ENCODE measurements at places on chromosomes 2 and 18.

- no peak for DNase-seq
Measured at GRCh38 chr2:163353551-163353950, 382.3 kb downstream of the FIGN start.

DNA sequence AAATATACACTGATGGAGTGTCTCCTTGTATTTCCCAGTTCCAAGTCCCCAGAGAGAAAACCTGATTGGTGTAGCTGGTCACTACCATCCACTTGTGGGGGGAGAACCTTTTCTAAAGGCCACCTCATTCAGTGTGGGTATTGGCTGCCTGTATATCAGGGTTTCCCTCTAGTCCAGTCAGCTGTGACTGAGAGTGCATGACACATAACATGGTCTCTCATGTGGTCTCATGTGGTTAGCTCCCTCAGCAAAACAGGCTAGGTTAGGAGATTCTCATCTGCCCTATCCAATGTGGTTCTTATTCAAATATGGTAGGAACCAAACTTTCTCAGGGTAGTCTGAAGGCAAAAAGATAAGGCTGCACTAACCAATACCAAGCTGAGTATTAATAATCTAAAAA lies 4.1 kb upstream of the GORASP2 start:
- DNase-seq, result no peak

- DNase-seq, result no peak
Measured at GRCh38 chr2:84441036-84441435, 18.0 kb downstream of the SUCLG1 start.

DNA sequence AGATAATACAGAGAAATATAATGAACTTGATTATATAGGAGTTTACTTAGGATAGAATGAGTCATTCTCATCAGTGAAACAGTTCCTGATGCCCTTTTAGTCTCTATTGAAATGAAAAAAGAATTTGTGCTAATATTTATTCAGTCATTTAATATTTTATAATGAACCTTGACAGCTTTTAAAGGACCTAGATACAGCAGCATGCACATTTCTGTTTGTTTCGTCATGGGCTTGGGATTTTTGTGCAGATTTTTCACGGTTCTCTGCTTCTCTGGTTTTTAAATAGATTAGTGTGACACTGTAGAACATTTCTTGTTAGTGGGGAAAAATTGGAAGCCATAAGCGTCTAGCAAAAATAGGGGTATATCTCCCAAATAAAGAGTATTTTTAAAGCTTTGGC lies 60.7 kb downstream of the NABP1 start:
- no peak for DNase-seq

- no peak for DNase-seq
Measured at GRCh38 chr2:239611222-239611795, 210.5 kb upstream of the HDAC4 start.

DNA sequence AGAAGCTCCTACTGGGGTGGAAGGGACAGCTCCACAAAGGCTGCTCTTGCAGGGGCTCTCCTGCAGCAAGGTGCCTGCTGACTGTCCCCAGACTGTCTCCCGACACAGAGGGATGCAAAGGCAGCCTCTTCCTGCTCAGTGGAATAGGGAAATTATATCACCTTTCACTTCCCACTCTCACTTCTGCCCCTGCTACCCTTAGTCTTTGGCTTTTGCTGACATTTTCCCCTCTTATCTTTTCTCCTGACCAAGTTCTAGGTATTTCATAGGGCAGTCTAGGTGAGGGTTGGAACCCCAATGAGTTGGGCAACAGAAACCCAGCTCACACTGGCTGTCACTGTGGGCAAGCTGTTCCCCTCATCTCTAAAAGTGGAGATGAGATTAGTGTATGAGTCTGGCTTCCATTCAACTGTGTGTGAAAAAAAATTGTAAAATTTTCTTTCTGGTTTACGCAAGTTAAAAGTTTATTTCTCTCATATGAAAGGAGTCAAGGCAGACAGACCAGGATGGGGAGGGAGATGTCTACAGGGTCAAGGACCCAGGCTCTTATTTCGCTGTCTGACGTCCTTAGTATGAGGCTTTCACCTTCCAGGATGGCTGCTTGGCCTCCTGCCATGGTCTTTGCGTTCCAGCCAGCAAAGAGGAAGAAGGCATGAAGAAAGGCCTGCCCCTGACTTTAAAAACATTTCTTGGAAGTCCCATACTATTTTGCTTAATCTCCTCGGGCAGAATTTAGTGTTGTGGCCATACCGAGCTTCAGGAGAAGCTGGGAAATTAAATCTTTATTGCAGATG lies 7.5 kb upstream of the MOCOS start:
- DNase-seq, result peak; percentile 90

GRCh38 chr2:112795774-112796173 lies 11.5 kb upstream of the IL1A start:
- no peak for DNase-seq

GRCh38 chr2:54897420-54898310 lies 152.6 kb downstream of the RTN4 start:
- DNase-seq, result no peak

- peak; percentile 61 for DNase-seq
Measured at GRCh38 chr18:3966246-3966641, 488.9 kb downstream of the DLGAP1 start.

DNA sequence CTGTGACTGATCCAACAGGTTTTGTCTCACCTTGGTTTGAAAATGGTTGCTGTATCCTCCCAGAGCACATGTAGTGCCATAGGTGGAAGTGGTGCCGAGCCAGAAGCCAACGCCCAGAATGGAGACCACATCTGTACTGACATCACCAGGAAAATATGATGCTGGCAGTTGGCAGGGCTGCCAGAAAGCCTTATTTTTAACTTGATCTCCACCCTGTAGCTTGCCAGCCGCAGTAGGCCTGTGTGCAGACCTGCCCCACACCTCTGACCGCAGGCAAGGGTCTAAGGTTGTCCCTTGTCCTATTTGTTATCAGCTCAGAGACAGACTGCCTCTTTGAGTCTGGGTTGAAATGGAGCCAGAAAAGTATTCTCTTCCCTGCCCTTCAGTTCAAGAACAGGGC lies 123.5 kb upstream of the EML6 start:
- no peak for DNase-seq

GRCh38 chr18:21363348-21363747 lies 121.3 kb downstream of the GREB1L start:
- peak; percentile 34 for DNase-seq

- peak; percentile 36 for DNase-seq
Measured at GRCh38 chr18:79485788-79486355, 90.1 kb downstream of the NFATC1 start.

DNA sequence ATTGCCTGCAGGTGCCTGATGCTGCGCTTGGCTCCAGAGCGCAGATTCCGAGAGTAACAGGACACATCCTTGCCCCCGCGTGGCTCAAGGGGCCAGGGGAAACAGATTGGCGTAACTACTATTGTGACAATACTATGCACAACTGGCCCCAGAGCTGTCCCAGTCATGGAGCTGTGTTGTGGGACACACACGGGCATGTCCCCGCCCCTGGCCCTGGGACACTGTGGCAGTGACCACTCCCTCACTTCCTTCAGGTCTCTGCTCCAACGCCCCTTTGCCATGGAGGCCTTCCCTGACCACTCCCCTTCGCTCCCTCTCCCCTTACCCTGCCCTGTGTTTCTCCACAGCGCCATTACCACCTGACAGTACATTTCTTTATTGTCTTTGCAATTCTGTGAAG lies 132.1 kb downstream of the SMAD2 start:
- DNase-seq, result no peak

GRCh38 chr2:27857417-27858172 lies 32.6 kb downstream of the RBKS start:
- DNase-seq, result peak; percentile 84

- peak; percentile 38 for DNase-seq
Measured at GRCh38 chr2:200310545-200310971, 4.1 kb downstream of the SPATS2L start.

DNA sequence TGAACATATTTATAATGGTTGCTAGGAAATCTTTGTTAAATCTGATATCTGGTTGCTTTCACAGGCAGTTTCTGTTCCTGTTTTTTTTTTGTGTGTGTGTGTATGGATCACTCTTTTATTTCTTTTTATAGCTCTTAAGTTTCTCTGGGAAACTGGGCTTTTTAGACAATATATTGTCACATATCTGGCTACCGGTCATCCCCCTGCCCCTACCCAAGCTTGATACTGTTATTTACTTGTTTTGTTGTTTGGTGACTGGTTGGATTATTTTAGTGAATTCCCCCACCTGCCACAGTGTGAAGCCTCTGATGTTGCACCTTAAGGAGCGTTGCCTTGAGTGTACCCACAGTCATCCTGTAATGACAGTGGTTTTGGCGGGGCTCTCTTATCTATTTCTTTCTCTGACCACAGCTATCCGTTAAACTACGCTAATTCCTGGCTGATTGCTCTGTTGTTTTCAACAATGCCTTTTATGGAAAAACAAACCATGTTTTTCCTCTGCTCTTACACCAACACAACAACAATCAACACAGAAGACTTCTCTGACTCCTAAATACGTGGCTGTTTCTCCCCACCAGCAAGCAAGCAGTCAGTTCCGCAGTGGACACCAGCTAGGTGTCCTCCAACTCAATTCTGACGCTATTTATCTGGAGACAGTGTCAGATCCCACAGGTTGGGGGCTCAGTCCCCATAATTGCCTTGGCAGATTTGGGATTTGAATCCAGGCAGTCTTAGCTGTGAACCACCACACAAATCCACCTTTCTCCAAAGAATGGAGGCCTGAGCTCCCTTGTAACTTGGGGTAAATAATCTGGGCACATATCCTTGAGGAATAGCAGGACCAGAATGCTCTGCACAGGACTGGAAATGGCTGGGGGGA lies 10.9 kb downstream of the GNLY start:
- peak; percentile 89 for DNase-seq

- DNase-seq, result peak; percentile 39
Measured at GRCh38 chr18:41532344-41533086, 422.5 kb upstream of the PIK3C3 start.

DNA sequence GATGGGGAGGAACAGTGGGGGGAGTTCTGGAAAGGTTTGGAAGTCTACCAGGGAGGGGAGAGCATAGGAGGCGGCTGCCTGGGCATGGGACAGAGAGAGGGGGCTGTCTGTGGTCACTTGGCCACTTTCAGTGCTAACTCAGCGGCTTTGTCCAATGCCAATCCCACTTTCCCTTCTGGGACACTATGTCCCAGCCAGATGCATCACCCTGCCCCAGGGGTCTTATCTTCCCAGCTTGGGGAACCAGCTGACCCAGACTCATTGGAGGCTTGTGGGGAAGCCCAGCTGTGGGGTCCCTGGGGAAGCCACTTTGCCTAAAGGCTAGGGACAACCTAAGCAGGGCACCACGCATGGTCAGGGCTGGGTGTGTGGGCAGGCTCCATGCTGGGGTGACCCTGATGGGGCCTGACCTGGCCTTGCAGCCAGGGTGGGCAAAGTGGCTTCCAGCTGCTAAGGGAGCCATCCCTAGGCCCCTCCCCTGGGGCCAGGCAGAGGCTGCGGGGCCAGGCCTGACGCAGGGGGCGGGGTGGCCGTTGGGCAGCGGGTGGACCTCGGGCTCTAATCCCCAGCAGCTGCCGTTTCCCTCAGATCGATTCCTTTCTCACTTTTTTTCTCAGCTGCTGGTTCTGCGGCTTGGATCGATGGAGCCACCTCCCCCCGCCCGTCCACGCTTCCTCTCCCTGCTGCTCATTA lies 1.6 kb upstream of the ASIC4 start:
- no peak for DNase-seq

DNA sequence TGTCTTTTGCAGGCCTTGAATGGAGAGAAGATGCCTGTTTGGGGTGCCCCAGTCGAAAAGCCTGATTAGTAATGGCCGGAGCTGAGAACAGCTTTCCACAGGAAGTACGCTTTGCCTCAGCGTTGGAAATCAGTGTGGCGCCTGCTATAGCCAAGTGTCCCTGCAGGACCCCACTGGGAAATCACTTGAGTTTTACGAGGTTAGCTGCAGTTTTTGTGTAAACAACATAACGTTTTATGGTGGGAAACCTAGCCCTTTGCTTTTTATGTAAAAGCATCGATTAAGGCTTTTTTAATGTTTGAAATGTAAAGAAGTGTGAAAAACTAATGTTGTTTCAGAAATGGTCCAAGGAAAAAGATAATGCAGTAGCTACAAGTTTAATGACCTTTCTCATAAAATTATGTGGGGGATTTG lies 234.2 kb downstream of the TTC32 start:
- no peak for DNase-seq

DNA sequence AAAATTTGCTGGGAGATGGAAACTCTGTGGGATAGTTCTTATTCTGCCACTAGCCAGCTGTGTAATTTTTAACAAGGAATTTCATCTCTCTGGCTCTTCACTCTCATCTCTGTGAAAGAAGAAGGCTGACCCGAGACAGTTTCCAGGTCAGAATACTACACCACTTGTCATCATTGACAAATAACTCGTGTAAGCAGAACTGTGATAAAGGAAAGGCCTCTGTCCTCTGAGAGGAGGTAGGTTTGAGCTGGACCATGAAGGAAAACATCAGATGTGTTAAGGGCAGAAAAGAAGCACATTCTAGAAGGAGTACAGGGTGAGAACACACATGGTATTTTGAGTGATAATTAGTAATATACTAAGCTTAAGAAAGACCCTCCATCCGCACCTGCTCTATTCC lies 211.4 kb upstream of the DDX18 start:
- DNase-seq, result no peak

DNA sequence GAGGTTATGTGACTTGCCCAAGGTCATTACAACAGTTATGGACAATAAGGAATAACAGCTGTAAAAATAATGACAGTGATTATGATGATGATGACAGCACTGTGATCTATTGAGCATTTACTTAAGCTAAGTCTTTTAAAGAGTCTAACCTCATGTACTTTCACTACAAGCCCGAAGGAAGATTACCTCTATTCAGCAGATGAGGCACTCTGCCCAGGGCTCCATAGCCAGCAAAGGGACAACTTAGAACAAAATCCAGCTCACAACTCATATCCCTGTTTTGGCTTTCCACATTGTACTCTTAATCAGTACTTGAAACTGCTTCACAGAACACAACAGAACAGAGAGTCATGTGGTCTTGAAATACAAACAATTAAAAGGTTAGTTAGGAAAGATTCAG lies 290.2 kb downstream of the ZNF385B start:
- no peak for DNase-seq

DNA sequence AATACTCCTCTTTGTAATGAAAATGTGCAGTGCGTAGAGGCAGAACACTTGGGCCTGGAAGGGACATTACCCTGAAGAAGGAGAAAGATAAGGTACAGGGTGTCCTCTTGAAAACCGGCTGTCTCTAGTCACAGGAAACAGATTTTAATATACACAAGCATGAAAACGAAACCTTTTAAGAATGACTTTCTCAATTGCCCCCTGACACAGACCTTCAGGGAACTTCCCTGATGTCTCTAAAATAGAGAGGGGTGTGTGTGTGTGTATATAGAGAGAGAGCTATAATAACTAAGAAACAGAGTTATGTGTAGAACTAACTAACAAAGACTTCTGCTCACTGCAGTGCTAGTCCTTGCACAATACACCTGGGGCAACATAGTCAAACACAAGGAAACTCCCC lies 780.0 kb downstream of the CNTNAP5 start:
- DNase-seq, result no peak

GRCh38 chr2:151071382-151071781 lies 190.3 kb downstream of the RBM43 start:
- peak; percentile 60 for DNase-seq

All from amniotic epithelial cell (primary cell).